ENCODE measurements at places on chromosomes 16 and 17.

DNA sequence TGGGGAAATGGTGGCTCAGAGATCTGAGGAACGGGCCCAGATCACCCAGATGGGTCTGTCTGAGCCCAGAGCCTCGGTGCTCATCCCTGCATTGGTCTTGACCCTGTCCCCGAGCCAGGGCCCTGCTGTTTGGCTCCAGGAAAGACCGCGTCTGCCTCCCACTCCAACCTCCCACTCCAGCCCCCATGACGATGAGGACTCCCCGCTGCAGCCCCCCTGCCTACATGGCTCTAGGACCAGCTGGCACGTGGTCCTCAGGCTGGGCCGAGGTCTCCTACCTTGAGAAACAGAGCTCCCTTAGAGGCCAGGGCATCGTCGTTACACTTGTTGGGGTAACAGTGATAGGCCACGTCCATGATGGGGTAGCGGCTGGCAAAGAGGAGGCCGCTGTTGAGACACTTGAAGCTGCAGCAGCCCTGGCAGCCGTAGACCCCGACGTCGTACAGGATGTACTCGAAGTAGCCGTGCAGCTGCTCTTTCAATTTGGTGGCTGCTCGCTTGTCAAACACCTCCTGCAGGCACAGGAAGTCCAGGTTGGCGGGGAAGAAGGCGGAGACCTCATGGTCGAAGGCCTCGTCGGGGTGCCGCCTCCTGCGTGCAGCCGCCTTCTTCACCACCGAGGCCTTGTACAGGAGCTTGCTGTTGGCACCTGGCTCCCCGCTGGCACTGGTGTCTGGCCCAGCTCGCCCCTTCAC is 59.9 kb downstream of the PRMT7 start:
- DNase-seq, result no peak

DNA sequence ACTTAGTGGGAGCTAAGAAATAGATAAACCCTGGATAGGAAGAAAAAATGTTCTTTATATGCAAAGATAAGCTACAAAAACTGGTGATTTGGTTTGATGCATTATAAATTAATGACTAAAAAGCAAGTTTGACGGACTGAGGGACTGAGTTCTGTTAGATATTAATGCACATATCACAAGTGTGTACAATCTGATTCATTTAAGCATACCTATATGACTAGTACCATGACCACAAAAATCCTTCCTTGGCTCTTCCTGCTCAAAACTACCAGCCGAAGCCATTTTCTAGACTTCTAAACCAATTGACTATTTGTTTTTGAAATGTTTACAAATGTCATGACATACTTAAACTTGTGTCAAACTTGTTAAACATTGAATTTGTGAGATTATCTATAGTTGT is 374.5 kb upstream of the MON1B start:
- no peak for DNase-seq

DNA sequence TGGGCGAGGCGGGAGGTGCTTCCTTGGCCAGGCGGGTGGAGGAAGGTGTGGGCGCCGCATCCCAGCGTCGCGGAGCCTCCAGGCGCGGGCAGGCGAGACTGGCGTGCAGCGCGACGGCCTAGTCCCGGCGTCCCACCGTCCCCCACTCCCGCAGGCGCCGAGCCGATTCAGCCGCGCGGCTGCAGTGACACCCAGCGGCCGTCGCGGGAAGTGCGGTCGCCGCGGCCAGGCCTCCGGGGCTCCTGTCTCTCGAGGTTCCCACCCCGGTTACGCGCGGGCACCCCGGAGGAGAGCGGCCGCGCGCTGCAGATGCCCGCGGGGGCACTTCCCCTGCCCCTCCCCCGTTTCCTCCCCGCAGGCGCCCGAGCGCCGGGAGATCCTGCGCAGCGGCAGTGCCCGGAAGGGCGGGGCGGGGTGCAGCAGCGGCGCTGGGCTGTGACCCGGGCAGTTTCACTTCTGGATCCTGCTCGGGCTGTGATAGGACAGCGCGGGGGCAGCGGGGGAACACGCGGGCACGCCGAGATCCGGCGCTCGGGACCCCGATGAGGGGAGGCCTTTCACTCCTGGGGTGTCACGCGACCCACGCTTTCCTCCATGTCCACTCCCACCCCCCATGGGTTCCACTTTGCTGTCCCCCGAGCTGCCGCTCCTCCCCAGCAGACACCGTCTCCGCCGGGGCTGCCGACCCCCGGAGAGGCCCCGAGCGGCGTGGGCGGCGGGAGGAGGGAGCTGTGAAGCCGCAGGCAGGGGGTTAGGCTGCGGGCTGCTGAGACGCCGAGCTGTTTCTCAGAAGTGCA is 16.6 kb downstream of the GRB7 start:
- DNase-seq, result peak; percentile 77

GRCh38 chr16:80113873-80114574 is 426.8 kb upstream of the DYNLRB2 start:
- no peak for DNase-seq

GRCh38 chr16:86854058-86854621 is 275.8 kb downstream of the FOXL1 start:
- DNase-seq, result peak; percentile 94

- peak; percentile 57 for DNase-seq
Observed at GRCh38 chr16:57795431-57795878, 6.8 kb downstream of the KIFC3 start.

DNA sequence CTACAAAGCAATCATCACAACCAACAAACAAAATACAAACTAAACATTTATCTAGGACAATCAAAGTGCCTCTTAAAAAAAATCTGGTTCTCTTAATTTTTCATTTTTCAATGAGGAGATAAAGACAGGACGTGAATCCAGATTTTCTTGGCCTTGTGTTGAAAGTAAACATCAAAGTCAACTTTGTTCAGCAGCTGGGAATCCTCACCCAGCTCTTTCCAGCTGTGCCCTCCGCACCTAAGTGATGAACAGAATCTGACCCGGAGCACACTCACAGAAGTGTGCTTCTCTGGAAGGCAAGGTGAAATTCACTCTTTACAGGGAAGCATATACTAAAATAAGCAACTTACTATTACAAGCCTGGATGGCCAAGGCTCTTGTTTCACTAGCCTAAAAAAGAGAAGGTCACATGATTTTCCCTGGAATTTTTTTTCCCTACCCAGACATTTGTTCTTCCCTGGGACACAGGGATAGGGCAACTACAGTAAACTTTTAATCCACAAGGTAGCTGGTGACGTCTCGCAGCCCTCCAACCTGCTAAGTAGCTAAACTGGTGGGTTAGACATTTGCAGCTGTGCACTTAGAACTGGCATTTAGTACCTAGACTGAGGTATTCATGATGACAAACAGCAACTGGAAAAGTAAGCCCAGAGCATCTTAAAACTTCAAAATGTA is 3.2 kb downstream of the WIPI1 start:
- DNase-seq, result no peak

- peak; percentile 33 for DNase-seq
Observed at GRCh38 chr17:78140169-78141051, 5.8 kb upstream of the C17orf99 start.

GRCh38 chr16:81165411-81166097 is 69.4 kb upstream of the GCSH start:
- no peak for DNase-seq

DNA sequence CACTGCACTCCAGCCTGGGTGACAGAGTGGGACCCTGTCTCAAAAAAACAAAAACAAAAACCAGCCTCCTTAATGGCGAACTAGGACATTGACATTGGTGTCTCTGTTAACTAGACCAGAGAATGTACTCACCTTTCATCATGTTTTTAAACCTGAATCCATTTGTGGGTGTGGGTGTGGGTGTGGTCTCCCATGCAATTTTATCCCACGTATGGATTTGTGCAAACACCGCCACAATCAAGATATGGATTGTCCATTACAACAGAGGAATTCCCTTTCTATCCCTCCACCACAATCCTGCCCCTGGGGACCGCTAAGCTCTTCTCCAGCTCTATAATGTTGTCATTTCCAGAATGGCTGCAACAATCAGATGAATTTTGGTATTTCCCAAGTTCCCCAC is 49.9 kb downstream of the DNAH17 start:
- DNase-seq, result no peak

GRCh38 chr16:88982286-88983084 is 5.5 kb upstream of the CBFA2T3 start:
- no peak for DNase-seq

DNA sequence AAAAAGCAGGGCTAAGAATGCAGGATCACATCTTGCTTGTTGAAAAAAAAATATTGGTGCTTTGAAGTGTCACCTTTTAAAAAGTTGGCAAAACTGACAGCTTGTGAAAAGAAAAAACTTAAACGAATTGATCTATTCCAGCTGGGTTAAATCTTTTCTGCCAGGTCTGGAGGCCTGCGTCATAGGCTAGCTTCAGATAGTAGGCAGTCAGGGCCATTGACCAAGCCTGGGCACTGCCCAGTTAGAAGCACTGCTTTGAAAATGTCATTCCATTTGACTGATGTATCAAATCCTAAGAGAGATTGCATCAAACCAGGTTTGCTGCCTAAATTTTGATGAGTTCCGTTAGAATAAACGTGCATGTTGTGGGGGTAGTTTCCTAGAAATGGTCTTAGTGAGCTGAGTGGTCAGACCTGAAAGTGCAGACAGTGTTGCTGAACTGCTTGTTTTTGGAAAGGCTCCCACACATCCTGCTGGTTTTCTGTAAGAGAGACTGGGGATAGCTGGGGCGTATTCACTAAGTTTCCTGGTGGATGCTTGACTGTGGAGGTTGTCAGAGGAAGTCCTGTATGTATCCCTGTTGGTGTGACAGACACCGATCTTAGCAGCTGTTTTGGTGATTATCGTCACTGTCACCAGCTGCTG is 38.8 kb downstream of the NUP88 start:
- DNase-seq, result peak; percentile 10

DNA sequence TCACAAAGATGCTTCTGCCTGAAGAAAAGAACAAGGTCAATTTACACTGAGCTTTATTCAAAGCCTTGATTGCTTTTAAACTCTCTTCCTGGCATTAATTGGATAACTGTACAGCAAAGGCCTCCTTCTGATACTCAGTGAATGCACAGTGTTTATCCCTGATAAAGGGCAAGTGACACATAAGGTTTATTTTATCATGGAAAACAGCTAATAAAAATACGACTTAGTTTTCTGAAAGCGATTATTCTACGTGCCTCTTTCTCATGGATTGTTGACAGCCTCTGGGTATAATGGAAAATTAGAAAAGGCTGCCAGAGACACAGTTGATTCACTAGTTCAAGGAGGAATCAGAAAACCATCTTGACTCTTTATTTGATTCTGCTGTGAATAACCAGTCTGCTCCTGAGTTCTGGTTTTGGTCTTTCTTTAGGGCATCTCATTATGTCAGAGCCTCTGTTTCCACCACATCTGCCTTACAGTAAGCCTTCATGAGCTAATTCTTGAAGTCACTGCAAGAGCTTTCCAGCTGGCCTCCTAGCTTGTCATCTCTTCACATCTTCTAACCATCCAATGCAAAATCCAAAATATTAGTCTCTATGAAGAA is 212.9 kb downstream of the CNTNAP4 start:
- DNase-seq, result no peak

GRCh38 chr17:74547736-74548135 is 1.8 kb upstream of the CD300C start:
- no peak for DNase-seq

Data from fibroblast of the aortic adventitia (primary cell).